Nephron progenitor cell (in vitro differentiated cells): ENCODE measurements at places on chromosomes 16 and 17.
A peak's percentile ranks its signal among the peaks of the same experiment; 100 is the strongest.

DNA sequence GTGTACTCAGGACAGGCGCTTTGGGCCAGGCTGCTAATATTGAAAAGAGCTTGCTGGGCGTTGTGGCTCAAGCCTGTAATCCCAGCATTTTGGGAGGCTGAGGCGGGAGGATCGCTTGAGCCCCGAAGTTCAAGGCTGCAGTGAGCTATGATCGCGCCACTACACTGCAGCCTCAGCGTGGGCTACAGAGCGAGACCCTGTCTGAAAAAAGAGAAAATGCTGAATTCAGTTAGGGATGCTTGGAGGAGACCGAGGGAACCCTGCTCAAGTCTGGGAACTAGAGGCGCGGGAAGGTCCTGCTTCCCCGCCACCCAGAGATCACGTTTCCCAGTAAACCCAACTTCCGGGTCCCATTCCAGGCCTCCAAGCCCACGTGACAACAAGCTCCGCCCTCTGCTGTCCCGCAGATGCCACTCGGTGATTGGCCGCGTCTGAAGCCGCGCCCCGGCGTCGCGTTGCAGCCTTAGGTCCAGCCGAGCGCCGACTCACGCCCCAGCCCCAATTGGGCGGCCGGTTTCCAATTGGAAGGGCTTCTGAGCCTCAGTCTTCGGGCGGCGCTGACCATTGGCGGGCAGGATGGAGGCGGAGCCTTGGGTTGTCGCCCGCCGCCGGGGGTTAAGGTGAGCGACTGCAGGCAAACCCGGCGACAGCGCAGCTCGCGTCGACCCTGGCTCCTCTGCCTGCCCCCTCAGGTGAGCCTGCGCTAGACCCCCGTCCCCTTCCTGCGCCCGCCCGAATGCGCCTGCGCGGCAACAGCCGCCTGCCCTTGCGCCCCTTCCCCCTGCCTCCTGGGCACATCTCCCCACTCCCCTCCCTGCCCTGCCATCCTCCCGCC lies at the start of gene PHKG2:
PHKG2 (plus strand) TSS at position 627 of the 835 bp plus-strand sequence. CDS start 396 bp downstream, outside the sequence.
- DNase-seq: peak; percentile 98

- no peak for DNase-seq
Measured at GRCh38 chr16:66746048-66746447, 5.4 kb downstream of the DYNC1LI2 start.

DNA sequence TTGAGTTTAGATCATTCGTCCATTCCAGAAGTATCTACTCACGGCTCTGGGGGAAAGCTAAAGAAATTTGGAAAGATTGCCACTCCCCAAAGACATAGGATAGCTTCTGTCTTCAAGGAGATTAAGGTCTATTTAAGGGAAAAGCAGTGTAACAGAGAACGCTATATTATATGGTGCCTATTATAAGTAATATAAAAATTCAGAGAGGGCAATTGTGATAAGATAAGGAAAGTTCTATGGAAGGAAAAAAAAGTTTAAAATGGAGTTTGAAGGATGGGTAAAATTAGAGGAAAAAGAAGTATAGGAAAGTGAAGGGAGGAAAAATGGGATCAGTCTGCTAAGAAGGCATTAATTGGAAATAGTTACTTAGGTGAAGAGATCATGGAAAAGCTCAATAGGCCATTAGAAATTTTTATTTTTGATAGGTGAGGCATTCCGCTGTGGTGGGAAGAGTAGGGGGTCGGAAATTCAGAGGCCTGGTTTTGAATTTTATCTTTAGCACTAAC lies 690 bp upstream of the CDC27 start:
- no peak for DNase-seq

DNA sequence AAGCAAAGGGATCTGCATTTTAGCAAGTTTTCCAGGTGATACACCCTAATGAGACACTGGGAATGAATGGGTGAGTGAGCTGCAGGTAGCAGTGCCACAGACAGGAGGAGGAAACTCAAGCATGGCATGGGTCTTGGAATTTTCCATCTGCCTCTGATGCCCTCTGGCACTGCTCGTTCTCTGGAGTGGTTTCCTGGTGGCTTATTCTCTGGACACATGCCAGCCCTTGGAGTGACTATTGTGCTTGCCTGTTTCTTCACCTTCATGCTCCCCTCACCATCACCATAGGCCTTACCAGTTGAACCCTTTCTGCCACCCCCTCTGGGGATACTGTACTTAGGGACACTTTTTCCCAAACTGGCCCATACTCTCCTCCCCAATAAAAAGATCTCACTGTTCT lies 1.6 kb downstream of the COASY start:
- DNase-seq: no peak

DNA sequence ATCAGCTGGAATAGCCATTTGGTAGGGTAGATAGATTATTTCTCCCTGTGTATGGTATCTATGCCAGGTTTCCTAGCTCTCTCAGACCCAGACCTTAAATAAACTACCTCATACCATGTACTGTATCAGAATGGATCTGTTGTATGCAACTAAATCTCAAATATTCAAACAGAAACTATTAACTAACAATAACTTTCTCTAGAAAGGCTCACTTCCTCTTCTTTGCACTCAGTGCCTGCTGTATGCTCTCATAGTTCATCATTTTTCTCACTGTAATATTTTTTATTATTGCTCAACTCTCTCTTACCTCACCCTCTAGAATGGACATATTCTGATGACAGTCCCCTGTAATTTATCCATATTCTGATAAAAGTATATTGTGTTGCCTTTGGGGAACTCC lies 182.4 kb downstream of the TOX3 start:
- DNase-seq: no peak

DNA sequence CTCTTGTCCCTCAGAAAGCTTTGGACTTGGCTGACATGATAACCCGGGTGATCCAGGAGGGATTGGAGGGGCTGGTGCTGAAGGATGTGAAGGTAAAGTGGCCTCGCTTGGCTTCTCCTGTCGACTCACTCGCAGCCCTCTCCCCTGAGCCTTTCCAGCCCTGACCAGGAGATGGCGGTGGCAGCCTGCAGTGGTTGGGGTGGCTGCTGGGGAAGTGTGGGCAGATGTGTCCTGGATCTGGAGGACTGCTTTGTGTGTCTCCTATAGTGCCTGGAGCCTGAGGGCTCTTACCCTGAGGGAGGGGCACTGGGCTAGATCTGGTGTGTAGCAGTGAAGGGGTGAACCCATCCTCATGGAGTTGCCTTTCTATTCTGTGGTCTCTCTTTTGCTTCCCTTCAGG lies 17.9 kb downstream of the LIG3 start:
- DNase-seq: peak; percentile 42

DNA sequence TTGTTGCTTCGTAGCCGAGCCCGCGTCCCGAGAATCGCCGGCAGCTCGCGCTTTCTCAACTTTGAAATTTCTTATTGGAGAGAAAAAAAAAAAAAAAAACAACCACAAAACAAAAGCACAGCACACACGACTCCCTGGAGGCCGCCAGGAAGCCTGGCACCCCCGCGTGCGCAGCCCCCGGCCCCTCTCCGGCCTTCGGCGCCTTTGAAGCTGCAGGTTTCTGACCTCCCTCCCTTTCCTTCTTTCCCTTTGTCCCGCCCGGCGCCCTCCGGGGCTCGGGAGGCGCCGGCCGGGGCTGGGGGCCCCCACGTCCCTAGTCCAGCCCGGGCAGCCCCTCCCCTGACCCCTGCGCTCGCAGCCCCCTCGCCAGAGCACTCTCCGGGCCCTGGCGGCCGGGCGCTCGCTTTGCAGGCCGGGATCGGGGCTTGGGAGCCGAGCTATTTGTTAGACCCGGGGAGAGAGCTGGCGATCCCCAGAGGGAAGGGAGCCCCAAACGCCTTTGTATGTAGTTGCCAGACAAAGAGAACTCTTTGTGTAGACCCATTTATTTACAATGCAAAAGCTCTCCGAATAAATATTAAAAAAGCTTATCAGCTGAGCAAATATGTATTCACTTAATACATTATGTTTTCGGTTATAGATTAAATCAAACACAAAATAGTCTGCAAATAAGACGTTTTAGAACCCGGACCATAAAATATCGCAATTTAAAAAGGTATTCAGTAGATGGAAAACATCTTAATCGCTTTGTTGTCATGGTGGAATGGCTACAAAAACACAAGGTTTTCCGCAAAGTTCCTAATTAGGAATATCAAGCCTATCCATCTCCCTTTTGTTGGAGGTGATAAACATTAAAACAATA lies 2.3 kb downstream of the BAHCC1 start:
- DNase-seq: peak; percentile 76

- DNase-seq: no peak
Measured at GRCh38 chr17:50480854-50481490, 2.3 kb downstream of the RSAD1 start.

DNA sequence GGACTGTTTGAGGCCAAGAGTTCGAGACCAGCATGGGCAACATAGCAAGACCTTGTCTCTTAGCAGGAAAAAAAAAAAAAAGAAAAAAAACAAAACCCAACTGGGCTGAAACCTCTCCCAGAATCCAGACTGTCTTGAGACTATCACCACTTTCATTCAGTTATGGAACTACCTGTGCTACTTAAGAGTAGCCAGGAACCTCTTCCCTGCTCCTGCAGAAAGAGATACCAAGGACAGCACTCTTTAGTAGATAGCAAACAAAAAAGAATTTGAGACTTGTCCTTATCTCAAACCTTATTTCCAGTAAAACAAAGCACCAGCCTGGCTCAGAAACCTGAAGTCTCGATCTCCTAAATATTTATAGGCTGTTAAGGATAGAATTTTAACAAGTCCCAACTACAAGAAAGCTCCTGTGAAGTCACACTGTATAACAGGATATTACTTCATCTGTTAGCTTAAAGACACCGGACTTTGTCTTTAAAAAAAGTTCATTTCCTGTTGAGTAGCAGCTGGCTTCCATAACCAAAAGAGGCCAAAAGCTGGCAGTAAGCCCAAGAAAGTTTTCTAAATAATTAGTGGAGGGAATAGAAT lies 5.1 kb downstream of the CDR2 start:
- DNase-seq: no peak
